NCI-H1092 (cell line): ENCODE measurements at places on chromosomes 3 and 15.

DNA sequence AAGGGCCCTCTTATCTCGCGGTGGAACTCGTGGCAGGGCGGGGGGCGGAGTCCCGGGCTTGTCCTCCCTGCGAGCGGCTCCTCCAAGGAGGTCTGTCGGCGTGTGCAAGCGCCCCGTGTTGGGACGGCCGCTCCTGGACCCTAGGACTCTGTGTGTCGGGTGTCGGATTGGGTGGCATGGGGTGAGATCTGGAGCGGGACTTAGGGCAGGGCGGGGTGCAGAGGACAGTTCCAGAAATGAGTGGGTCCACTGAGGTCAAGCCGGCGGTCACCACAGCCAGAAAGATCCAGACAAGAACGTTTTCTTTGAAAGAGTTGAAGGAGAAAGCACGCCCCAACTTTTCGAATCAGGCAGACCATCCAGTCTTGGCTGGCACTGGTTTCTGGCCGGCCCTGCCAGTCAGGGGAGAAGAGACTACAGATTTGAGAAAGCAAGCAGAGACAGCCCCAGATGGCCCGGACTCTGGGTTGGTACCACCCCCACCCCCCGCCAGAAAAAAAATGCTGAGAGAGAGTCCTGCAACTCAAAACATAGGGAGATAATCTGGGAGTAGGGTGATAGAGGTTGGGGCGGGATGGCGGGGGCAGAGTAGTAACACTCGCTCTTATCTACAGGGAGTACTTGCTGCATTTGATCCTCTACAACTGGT, 784 bp upstream of the CISH start:
- no peak for DNase-seq

GRCh38 chr3:188417271-188417696, 263.3 kb downstream of the LPP start:
- no peak for DNase-seq

DNA sequence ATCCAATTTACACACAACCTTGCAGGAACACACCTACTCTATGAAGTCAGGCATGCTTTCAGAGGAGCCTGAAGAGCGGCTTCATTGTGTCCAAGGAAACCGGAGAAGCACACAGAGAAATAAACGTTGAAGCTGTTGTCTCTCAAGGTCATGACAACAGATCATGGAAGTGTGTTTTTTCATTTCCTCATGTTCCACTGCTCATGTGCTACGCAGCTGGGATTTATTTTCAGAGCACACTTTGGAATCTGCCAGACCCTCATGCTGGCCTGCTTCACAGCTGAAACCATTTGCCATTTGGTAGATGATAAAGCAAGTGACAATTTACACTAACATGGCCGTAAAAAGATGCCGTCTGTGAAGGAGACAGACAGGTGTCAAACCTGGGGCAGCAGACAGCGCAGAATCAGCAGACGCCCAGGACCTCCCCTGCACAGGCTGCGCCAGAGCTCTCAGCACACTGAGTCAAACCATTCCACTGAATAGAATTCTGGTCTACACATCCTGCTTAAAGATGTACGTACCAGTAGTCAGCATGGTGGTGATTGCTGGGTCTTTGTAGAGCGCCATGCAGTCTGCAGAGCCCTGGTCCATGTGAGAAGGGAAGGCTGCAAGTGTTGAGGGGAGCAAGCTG, 99.3 kb downstream of the ARNT2 start:
- no peak for DNase-seq

DNA sequence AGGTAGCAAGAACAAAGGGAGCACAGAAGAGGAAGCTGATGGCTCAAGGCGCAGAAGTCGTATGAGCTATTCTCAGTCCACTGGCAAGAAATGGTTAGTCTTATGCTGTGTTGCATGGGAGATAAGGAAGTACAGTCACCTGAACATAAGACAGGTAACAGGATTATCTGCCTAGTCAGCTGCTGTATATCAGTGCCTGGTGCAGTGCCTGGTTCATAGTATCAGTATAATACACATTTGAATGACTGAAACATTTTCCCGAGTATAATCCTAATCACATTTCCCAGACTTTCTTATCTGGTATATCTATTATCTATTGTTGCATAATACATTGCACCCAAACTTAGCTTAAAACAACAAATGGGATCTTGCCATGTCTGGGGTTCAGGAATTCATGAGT, 302.5 kb downstream of the GABRG3 start:
- DNase-seq, result no peak

DNA sequence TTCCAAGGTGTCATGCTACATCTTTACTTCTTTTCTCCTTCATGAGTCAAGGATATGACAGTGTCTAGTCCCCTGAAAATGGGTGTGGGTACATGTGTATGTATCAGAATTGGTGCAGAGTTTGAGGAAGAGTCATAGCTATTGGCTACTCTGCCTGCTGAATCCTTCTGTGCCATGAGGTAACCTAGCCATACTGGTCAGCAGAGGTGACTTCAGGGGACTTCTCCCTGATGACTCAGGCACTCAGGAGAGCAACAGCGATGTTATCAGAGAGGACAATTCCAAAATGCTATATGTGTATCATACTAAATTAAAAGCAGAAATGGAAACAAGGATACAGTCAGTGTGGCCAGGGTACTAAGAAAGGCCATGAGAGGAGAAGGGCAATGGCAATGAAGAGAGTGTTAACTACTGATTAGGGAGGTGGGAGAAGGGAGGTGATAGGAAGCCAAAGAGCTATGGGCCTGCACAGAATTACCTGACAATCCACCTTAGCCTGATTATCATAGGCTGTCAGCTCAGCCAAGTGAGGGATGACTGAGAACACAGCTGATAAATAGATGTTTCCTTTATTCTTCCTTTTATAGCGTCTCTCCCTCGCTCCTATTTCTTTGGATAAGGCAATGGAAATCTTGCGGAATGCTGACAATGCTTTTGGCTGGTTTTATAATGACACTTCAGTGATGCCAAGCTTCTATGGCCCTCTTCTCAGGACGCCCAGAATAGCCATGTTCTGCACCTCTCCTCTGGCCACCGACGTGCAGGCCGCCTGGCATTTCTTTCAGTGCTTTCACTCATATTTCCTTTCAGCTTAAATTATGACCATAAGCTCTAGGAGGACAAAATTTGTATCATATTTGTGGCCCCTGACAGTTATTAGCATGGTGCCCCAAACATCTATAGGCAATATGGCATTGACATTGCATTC, 90.6 kb downstream of the FGF12 start:
- DNase-seq, result no peak

- peak; percentile 25 for DNase-seq
Measured at GRCh38 chr3:113948015-113948917, 453 bp downstream of the ZDHHC23 start.

GRCh38 chr3:122406198-122406597, 9.7 kb downstream of the WDR5B start:
- no peak for DNase-seq

- DNase-seq, result no peak
Measured at GRCh38 chr3:196537319-196537984, 22.3 kb upstream of the SMCO1 start.

DNA sequence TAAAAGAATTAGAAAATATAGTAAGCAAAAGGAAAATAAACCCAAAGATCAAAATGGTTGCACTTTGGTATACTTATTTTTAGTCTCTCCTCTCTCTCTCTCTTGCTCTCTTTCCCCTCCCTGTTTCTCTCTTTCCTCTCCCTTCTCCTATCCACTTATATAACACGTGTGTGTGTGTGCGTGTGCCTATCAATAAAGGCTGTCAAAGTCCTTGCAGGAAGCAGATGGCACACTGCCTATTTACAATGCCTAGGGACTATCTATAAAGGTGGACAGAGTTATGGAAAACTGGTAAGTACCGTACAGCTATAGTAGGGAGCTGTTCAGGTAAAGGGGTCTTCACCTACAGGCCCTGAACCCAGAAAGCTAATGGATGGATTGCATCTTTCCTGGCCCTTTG, 161.6 kb downstream of the SQOR start:
- no peak for DNase-seq

DNA sequence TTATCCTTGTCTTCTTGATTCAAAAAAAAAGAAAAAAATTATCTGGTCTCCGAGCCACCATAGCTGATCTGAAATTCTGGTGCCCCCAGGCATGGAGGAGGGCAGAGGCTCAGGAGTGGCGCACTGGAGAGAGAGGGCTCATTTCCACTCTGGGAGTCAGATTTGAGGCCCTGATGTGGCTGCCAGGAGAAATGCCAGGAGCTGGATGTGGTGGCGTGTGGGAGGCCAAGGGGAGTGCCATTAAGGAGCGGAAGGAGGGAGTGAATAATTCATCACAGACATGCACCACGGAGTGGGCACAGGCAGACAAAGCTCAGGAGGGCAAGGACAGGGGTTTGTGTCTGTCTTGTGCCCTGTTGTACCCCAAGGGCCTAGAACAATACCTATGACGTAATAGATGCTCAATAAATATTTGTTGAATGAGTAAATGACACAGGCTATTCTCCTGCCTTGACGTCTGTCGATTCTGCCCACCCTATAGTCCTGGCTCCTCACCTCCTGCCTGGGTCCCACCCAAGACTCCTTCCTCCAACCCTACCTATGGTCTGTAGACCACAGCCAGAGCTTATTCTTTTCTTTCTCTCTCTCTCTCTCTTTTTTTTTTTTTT, 12.0 kb upstream of the GRIP2 start:
- DNase-seq, result no peak

GRCh38 chr15:33142708-33143107, 51.8 kb downstream of the FMN1 start:
- no peak for DNase-seq

GRCh38 chr3:14847613-14848541, 29.1 kb downstream of the FGD5 start:
- no peak for DNase-seq

GRCh38 chr15:70708839-70709238, 54.5 kb downstream of the UACA start:
- DNase-seq, result no peak

DNA sequence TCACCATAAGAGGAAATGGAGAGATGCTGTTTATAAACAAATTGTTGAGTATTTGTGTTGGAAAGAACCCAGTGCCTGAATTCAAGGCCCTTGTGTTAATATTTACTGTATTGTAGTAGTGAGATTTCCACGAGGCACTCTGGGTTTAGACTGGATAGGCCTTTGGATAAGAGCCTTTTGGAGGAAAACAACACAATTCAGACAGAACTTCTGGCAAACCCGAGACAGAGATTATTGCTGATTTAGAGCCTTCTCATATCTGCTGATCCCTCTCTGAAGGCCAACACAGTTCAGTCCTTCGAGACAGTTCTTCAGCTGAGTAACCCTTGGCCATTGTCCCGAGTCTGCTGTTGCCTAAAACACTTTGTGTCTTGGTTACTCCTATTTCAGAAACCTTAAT, 55.7 kb downstream of the LMCD1 start:
- DNase-seq, result no peak

DNA sequence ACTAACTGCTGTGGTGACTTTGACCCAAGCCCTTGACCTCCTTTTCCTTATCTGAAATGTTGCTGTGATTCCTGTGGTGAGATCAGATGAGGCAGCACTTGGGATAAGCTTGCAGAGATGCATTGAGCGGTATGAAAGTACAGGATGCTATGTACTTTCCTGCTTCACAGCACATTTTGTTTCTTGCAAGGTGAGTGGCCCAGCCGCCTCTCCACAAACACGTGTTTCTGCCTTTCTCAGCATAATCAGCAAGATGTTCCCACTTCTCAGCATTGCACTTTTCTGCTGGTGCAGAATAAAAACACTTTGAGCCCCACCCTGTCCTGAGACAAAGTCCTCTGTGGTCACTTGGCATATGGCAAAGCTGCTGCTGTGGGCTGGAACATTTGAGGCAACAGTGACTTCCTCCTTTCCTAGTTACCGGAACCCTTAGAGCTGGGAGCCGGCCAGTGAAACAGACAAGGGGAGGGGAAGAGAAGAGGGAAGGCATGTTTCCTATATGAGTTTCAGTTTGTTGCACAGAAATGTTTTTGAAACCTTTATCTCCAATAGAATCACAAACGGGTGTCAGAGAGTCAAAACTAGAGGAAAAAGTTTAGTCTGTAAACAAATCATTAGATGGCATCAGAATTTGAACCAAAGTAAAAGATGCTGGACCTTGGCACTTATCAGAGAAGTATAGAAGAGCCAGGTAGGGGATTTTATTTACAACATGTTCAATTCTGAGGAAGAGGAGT, 5.0 kb downstream of the NUDT16 start:
- DNase-seq, result no peak

DNA sequence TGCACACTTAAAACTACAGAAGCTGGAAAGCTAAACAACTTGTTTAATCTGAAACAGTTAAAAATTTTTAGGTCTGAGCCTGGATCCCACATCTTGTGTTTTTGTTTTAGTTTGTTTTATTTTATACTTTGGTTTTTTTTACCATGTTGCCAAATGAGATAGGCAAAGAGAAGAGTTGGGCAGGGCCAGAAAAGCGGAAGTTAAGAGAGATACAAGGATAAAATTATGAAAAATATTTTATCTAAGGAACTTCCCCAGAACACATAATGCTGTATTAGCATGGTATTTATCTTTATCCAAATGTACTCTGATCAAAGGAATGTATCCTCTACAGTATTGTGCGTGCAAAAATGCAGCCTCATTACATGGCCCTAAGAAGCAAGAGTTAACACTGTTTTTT, 50.7 kb downstream of the PROS1 start:
- no peak for DNase-seq

- DNase-seq, result no peak
Measured at GRCh38 chr15:55574096-55574495, 14.0 kb downstream of the PYGO1 start.

DNA sequence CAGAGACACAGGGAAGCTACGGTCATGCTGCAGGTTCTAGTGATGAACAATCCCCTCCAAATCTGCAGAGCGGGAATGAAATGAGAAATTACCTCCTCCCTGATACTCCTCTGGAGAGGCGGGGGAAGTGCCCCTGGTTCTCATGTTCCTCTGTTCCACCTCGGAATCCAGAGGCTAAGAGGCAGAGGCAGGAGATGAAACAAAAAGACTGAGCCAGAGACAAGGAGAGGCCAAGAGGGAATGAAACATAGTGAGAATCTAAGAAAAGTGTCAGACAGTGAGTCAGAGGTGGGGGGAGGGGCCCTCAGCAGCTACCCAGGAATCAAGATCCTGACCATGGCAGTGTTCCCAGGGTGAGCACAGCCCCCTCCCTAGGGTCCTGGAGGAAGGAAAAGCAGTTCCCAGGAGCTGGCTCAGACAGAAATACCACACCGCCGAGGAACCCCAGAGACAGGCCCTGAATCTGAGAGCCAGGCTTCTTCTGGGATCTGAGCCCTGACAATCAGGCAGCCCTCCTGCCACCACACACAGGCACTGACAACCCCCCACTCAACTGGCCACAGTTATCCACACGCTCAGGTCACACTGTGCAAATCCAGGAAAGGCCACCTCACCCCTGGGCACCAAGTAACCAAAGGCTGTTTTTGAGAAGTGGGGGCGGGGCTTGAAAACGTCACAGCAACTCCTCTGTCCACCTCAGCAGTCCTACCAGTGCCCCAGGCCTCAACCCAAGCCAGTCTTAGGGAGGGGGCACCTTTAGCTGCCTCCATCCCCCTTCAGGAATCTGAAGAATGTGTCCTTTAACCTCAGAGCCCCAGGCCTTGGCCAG, 2.4 kb downstream of the CSRNP1 start:
- no peak for DNase-seq

- no peak for DNase-seq
Measured at GRCh38 chr15:56174649-56175048, 69.0 kb downstream of the RFX7 start.

DNA sequence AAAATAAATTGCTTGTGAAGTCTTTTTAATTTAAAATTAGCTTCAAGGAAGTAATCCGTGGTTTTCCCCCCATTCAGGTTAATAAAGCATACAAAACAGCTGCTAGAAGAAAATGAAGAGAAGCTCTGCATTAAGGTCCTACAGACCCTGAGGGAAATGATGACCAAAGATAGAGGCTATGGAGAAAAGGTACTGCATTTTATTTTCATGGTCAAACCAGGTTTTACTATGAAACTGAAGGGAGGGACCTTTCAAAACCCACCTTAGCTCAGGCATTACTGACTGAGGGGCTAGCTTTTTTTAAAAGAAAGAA, 218.5 kb downstream of the ITPR1 start:
- DNase-seq, result no peak
